Left forelimb (tissue), 1 donor: ENCODE measurements at places on chromosomes 4 and X.

DNA sequence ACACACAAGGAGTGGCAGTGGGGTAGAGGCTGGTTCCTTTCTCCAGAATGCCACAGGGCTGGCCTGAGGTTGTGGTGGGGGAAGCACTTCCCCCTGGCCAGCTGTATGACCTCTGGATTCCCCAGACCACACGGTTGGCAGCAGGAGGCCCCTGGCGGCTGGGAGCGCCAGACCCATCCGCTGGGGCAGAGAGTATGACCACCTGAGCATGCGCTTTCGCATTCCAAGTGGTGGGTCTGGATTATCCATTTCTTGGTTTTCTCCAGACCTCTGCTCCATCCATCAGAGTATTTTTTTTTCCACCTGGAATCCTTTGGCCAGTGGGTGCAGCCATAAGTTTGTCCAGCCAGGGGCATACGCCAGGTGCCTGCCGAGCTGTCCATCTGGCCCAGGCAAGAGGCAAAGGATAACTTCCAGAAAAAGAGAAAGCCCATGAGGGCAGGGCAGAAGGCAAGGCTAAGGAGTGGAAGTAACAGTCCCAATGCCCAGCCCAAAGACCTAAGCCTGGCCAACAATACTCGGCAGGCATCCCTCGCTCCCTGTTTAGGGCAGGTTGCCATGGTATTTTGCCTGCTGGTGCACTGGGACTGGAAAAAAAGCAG lies 39.3 kb downstream of the NHSL2 start:
- no peak for DNase-seq

DNA sequence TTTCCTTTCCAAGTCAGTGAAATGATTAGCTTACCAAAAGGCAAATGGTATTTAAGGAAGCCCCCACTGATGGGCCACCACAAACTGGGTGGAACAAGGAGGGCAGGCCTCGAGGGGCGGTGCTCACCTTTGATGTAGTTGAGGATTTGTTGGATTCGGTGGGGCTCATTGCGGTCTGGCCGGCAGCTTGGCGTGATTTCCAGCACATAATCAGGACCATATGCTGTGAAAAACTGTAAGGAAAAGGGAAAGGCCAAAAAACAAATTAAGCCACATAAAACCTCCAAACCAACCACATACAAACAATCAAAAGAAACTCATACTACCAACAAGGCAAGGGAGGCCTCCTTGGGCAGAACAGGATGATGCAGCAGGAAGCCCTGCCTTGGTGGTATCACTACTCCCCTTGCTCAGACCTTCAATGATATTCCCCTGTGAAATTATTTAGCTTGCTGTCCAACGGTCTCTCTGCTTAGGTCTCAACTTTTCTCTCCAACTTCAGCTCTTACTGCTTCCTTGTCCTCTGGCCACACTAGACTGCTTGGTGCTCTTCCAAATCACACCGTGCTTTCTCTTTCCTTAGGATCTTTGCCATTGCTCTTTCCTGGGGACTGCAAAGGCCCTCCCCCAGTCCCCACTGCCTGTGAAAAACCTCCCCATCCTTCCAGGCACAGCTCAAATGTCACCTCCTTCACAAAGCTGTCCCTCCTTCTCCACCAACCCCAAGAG lies 46.1 kb upstream of the CITED1 start:
- peak; percentile 72 for DNase-seq

GRCh38 chrX:13084611-13085010 lies 40.2 kb upstream of the FAM9C start:
- no peak for DNase-seq

- DNase-seq = no peak
These were observed 924.0 kb upstream of the INTU start for GRCh38 chr4:126708716-126709115.

DNA sequence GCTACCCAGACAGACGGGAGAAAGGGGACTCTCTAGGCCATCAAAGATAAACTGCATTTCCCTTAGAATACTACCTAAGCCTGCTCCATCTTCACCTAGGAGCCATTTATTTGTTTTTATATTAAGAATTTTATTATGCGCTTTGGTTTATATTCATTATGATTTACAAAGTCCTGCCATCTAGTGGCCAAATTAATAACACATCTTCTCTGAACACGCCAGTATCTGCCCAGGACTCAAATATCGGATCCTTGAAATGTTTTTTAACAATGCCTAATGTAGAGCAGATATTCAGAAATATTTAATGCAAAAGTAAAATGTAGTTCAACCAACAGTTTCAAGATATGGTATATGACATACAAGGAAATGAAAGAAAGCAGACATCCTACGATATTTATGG lies 20.8 kb upstream of the PRPS2 start:
- no peak for DNase-seq

DNA sequence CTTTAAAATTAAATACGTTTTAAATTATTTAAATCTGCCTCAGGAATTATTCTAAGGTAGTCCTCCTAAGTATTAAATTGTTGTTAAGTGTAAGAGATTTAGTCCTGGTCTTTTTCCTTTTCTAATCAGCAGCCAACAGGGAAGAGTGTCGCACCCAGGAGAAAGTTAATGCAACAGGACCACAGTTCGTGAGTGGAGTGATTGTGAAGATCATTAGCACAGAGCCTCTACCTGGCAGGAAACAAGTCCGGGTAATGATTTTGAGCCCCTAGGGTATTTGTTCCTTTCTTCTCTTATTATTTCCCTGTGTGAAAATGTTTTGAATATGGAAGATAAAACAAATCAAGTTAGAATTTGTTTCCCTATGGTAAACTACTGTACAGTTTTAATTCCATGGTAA lies 13.4 kb downstream of the LARP7 start:
- DNase-seq = no peak

- DNase-seq = no peak
These were observed 45.5 kb downstream of the MID2 start for GRCh38 chrX:107871136-107871535.

GRCh38 chr4:7780751-7781348 lies 158.8 kb downstream of the AFAP1 start:
- DNase-seq = peak; percentile 22

DNA sequence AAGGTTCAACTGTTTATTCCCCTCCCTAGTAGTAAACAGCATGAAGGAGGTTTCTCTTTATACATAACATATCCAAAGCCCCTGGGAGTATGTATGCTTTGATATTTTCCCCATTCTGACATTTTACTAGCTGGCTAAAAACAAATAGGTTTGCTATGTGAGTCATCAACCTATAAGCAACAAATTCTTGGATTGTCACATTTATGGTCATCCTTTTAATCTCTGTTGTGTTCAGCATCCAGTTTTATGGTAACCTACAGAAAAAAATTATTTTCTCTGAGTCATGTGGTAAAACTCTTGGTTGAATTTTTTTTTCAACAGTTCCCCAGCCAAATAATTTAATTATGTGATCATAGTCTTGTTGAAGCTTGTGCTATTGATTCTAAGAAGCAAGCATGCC lies 734.1 kb downstream of the ADGRL3 start:
- no peak for DNase-seq

DNA sequence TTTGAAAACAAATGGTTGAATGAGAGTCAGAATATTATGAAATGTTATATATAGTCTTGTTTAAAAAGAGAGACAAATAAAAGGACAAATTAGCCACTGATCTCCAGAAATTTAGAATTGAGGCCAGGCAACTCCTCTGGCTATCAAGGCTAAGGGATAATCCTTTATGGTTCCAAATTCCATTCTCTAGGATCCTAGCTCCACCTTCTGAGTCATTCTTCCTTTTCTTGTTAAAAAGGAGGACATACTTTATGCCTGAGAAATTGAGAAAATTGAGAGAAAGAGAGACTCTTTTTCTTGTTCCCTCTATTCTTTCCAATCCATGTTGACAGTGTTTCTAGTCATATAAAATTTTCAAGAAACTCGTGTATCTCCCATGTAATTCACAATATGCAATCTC lies 1299.5 kb downstream of the FSTL5 start:
- DNase-seq = no peak

DNA sequence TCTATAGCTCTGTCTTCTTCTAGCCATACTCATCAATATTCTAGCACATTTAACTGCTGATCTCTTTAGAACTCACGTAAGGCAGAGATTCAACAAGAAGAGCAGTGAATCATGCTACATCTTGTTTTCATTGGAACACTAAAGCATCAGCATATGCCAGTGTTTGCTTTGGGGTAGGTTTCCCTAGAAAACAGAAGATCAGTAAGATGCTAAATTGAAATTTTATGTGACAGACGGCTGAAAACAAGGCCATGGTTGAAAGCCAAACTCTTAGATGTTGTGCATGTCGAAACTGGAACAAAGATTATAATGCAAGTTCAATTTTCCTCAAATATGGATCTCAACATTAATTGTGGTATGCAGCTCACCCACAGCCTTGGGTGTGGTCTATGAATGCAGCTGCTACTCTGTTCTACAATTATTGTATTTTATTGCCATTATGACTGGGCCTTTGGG lies 107.6 kb downstream of the PDLIM5 start:
- no peak for DNase-seq

GRCh38 chrX:46573331-46573891 lies at the start of gene CHST7:
Gene CHST7, plus strand, starts transcription at chrX:46573765. Its CDS starts 167 bp downstream, at chrX:46573932.
- DNase-seq = no peak

- DNase-seq = no peak
These were observed 19.3 kb downstream of the RAP2C start for GRCh38 chrX:132199941-132200340.

DNA sequence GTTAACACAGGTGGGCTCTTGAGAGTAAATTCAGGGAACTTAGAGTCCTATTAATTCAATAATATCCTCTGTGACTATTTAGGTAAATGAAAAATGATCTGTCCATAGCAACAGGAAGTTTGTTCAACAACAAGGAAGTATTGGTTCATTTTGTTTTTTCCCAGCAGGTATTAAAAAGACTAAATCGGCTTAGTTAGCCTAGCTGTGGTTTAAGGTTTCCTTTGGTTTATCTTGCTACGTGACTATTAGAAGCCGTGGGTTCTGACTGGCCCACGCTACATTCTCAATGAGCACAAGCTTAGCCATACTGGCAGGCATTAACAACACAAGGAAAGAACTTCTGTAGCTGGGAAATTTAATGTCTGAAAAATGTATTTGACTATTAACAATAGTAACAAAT lies 168.8 kb upstream of the HS3ST1 start:
- DNase-seq = no peak

DNA sequence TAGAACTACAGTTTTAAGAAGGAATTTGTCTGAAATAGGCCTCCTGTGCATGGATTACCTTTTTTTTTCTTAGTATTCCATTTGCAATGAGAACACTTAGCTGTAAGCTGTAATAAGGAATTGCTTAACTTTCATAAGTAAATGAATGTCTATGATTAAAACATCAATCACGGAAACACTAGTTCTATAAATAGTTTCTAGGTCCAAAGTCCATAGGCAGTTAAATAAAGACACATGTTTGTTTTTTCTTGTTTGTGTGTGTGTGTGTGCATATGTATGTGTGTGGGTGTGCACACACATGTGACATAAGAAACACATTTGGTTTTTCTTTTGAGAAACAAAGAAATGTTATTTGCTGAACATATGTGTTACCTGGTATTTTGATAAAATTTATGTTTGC lies 11.2 kb downstream of the GPRIN3 start:
- DNase-seq = no peak

- no peak for DNase-seq
These were observed 57.6 kb downstream of the GSX2 start for GRCh38 chr4:54157606-54158005.

DNA sequence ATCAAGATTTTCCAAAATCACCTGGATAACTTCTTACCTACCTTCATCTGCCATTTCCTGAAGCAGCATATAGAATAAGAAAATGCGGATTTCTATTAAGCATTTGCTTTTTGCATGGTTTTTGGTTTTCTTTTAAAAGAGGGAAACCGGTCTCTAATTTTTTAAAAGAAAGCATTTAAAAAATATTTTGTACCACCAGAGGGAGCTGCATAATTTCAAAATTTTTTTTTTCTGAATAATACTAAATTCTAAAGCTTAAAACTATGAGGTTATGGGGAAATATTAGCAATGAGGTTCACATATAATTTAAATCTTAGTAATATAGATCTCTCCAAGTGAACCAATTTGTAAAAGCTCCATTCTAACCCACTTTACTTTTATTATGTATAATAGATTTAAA lies 137.7 kb upstream of the TENT5D start:
- DNase-seq = no peak

DNA sequence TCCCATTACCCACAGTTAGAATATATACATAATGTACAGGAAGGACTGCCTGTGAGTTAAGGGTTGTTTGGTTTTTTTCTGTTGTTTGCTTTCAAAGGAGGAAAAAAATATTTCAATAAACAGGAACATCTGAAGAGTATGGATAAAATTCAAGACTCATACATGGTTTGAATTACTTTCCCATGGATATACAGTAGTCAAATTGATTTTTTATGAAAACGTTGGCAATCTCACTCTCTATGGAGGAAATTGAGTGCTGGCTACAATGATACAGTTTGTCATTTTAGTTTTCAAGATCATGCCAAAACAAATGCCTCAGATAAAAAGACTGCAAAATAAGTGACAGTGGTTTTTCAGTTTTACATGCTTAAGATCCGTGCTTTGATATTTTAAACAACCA lies 116.6 kb downstream of the SH3RF1 start:
- no peak for DNase-seq

DNA sequence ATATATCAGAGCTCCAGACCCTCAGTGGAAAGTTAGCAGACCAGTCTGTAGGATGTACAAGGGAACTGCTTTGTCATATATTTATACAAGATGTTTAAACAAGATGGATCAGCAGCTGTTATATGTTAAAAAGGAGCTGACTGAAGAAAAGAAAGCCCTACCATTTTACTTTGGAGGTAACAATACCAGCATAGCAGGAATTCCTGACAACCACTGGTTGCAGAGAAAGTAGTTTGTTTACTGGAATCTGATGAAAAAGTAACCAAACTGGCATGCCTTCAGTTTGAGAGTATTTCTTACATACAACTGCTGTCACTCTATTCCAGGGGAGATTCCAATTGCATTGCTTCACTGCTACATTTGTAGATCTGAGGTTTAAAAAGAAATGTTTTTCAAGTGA lies 49.5 kb upstream of the GABRQ start:
- DNase-seq = no peak

DNA sequence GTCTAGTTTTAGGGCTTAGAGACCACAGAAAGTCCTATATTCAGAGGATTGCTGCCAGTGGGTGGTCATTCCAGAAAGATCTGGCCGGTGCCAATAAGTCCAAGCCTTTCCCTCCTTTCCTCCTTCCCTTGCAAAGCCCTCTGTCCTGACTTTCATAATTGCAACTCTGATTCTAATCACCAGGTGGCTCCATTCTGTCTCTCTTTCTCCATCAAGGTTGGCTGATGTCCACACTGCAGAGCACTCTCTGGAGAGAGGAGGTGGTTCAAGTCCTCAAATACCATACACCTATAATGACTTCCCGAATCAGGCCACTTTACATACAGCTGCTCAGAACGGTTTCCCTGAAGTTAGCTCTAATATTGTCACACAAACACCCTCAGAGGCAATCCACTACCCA lies 22.4 kb upstream of the ARMCX4 start:
- DNase-seq = no peak

DNA sequence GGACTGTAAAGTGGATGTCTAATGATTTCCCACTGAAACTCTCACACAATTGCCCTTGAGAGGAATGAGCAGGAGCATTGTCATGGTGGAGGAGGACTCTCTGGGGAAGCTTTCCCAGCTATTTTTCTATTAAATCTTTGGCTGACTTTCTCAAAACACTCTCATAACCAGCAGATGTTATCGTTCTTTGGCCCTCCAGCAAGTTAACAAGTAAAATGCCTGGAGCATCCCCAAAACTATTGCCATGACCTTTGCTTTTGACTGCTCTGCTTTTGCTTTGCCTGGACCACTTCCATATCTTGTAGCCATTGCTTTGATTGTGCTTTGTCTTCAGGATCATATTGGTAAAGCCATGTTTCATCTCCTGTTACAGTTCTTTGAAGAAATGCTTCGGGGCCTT lies 120.2 kb upstream of the PDE5A start:
- no peak for DNase-seq

GRCh38 chrX:148929686-148930085 lies 429.3 kb downstream of the AFF2 start:
- DNase-seq = no peak
